ENCODE measurements at places on chromosomes 4 and X.

GRCh38 chr4:55733932-55734331 lies 85.7 kb upstream of the EXOC1L start:
- DNase-seq = no peak

GRCh38 chrX:20205927-20206708 lies 60.6 kb downstream of the RPS6KA3 start:
- DNase-seq = no peak

DNA sequence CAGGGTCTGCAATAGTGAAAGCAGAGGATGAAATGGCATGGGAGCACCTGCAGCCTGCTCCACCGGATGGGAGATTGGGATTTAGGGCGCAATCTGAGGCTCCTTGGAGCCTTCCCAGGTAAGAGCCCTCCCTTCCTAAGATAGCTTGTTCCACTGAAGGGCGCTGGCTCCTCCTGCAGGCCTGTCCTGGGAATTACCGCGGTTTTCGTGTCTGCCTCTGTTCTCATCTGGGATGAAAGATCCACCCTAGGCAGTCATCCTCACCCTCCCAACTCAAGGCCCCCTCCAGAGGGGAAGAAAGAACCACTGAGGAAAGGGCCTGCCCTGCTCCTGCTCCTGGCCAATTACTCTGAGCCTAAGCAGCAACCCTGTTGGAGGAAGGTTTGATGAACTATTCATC lies 547.5 kb downstream of the SMARCA1 start:
- no peak for DNase-seq

GRCh38 chrX:20666331-20666730 lies 399.6 kb upstream of the RPS6KA3 start:
- no peak for DNase-seq

DNA sequence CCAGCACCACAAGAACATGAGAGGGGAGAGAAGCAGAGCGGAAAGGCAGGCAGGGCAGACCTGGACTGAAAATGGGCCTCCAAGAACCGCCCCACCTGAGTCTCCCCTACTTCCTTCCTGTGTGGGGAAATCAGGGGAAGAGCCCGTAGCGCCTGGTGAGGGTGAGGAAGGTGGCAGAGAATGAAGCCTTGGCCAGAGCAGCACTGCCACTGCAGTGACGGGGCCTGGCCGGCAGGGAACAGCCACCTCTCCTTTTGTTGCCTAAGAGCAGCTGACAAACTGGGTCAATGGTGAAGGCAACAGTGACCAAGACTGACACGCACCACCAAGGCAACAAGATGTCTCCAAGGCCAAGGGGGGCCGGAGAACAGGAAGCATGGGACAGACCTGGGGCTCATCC lies 58.4 kb upstream of the CBR4 start:
- DNase-seq = no peak

All from activated naive CD4-positive, alpha-beta T cell treated with anti-CD3 and anti-CD28 coated beads, Interleukin-2, amount 50 U/mL, for 16 hours (primary cell).